ENCODE measurements at places on chromosomes 2 and 18.

- DNase-seq, result no peak
Measured at GRCh38 chr2:58377181-58377580, 136.1 kb upstream of the FANCL start.

DNA sequence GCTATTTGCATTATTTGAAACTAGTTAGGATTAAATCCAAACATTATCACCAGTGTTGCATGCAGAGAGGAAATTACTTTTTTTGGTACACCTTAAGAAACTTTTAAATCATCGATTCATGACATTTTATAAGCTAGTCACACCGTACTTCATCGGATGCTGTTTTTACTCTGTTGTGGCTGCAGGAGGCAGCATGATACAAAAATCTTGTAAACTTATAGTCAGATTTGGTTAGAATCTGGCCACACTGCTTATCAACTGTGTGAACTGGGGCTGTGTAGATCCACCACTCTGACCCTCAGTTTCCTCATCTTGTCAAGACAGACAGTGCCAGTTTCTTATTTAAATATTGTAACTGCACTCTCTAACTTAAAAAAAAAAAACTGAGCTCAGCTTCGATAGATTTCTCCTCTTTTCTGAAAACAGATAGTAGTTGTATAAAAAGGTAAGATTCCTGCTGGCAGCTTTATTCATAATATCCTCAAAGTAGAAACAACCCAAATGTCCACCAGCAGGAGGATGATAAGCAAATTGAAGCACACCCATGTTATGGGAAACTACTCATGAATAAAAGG lies 77.8 kb downstream of the RAPGEF4 start:
- no peak for DNase-seq

GRCh38 chr2:30447149-30448045 lies at the start of gene LCLAT1:
Gene LCLAT1 (plus strand): TSS chr2:30447246. CDS start chr2:30525591, 78,345 bp downstream.
- no peak for DNase-seq

DNA sequence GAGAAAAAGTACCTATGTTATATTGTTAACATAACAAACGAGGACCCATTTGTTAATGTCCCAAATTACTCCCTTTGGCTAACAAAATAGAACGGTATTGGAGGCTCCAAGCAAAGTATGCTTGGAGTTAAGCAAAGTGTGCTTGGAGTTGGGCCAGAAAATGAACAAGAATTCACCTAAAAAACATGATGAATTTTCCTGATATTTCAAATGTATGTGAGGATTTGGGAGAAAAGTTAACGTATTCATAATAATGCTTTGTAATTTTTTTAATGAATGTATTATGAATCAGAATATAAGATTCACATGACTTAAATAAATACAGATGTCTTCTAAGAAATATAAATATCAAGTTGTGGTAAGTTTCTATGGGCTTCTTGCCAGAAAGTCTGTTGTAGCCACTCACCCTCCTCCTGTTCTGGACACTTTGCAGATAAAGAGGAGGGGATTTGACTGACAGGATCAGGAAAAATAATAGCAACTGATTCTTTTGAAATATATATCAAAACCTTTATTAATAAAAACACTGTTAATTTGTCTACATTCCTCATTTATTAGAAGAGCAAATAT lies 423.7 kb upstream of the MMADHC start:
- DNase-seq, result no peak

DNA sequence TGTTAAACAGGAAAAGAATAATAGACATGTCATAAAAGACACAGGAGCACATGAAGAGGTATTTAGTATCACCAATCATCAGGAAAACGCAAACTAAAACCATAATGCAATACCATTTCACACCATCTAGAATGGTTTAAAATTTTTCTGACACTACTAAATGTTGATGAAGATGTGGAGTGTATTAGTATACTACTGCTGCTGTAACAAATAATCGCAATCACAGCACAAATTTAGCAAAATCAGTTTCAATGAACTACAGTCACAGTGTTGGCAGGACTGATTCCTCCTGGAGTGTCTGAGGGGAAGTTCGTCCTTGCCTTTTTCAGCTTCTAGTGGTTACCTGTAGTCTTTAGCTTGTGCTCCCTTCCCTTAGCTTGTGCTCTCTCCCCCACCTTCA lies 24.1 kb downstream of the SMAD2 start:
- no peak for DNase-seq

- DNase-seq, result no peak
Measured at GRCh38 chr2:31108561-31109286, 29.5 kb downstream of the GALNT14 start.

GRCh38 chr2:150732064-150732463 lies 244.6 kb upstream of the RND3 start:
- DNase-seq, result no peak

DNA sequence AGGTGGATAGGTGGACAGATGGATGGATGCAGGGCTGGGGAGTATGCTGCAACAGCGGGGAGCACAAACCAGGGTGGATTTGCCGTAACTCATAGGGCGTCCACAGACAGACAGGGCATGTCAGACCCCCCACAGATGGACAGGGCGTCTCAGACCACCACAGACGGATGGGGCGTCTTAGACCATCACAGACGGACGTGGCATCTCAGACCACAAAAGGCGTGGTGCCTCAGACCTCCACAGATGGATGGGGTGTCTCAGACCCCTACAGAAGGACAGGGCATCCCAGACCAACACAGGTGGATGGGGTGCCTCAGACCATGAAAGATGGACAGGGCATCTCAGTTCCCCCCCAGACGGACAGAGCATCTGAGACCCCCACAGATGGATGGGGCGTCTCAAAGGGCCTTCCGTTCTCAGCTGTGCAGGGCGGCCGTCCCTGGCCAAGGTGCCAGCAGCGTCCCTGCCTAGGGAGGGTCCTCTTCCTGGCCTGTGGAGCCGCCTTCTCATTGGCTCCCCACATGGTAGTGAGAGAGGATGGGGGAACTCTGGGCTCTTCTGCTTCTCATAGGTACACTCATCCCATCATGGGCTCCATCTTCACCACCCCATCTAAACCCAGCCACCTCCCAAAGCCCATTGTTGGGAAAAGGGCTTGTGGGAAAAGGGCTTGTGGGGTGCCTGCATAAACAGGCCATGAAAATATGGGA lies 2.1 kb downstream of the ANKMY1 start:
- DNase-seq, result no peak

- DNase-seq, result no peak
Measured at GRCh38 chr2:72274380-72274797, 126.7 kb upstream of the CYP26B1 start.

DNA sequence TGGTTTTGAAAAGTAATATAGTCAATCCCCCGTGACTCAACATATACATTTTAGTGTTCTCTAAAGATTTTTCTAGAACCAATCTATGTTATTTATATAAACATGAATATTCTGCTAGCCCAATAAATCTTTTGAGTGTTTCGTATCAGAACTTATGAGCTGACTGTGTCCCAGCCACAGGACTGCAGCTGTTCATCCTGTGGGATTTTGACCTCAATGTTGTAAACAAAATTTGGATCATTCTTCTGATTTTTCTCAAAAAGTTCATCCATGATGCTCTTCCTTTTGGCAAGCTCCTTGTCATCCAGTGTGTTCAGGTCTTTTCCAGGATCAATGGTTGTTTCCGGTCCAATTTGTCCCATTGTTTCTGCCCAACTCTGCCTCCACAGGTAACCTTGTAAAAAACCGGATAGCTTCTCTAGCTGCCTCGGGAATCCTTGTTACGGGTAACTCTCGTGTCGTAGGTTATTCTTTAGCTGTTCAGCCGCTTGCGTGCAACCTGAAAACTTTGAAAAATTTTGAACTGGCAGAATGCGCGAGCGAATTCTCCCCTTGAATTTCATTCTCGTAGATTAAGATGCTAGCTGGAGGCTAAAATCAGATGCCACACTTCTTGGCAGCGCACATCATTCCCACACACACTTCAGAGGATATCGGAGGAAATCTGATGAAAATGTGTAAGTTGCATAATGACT lies 195.2 kb downstream of the SH3BP4 start:
- DNase-seq, result no peak

DNA sequence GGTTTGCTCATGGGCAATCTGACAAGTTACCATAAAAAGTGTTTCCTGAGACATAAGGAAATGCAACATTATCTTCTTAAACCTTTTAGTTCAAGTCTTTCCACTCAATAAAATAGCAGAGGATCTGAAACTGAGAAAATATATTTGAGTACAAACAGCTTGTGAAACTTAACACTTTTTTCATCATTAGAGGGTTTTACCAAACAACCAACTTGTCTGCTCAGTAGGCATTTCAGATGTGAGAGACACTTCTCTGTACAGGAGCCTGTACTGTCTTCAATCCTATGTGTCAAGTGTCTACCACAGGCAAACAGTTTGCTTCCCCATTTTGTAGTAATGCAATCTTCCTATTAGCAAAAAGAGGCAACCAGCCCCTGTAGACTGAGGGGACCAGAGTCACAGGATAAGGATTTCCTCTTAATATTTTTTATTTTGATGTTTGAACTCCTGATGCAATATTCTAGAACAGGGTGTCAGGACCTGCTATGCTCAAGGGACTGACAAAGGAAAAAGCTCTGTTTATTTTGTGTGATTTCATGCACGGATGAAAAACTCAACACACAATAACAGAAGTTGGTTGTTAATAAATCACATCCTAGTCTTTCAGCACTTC lies 159.1 kb upstream of the LHCGR start:
- no peak for DNase-seq

GRCh38 chr18:46939337-46939963 lies 22.0 kb downstream of the KATNAL2 start:
- no peak for DNase-seq

DNA sequence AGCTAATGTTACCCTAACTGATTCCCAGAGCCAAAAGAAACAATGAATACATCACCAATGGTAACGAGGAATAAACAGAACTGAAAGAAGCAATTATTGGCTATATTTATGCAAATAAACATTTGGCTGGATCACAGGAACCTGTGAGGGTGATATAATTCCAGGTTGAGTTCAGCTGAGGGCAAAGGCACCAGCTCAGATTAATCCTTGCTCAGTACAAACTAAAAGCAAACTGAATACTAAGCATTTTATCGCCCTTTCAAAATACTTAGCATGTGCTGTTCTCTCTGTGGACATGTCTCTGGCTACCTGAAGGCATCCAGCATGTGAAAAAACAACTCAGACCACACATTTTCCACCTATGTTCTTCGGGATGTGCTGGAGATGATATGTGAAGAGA lies 791.7 kb downstream of the METTL4 start:
- DNase-seq, result no peak

GRCh38 chr2:205769879-205770278 lies 87.6 kb downstream of the NRP2 start:
- DNase-seq, result no peak

DNA sequence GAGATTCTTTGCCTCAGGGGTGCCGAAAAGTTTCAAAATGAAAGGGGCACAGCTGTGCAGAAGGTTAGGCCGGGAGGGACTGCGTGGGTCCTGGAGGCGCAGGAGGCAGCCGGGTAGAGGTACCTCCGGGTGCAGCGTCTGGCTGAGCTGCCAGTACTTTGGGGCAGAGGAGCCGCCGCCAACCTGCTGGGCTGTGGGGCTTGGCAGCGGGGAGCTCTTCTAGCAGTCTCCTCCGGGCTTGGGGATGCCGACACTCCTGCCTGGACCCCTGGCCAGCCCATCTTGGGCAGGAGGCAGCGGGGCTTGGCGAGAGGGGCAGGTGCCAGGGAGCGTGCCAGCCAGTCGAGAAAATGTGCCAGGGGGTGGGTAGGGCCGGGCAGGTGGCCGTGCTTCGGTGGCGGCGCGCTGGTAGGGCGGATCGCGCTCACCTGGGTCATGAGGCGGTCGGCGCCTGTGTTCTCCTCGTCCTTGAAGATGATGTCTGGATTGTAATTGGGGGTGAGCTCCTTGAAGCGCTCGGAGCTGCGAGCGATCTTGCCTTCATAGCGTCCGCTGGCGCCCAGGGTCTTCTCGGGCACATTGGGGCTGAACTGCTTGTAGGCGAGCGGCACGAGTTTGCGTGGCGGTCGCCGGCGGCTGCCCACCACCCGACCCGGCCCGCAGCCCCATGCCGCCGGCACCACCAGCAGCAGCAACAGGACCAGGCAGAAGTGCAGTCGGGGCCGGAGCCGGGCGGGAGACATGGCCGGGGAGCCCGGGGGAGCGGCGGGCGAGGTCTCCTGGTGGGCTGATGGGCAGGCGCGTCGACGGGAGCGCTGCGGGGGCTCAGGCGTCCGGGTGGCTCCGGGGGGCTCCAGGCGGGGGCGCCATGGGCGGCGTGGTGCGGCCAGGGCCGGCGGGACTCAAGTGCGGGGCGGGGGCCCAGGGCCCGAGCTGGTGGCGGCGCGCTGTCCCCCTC lies 717 bp downstream of the IHH start:
- no peak for DNase-seq

Data from cortex of kidney (tissue), 1 donor.